Temporal lobe (tissue), 4 donors: ENCODE measurements at places on chromosomes 2 and 18. TPM values are rescaled to one million over a fixed set of nuclear protein-coding genes. Genes with fewer than 3 reads are reported as not detected.

The LYG1 gene
- 0.74 TPM for total RNA-seq

The CRYGC gene
- not detected for total RNA-seq

The SP140 gene
- 0.49 TPM for total RNA-seq

The SGPP2 gene
- total RNA-seq: 1.2 TPM

The SPHKAP gene
- total RNA-seq: 37.4 TPM

The EGR4 gene
- not detected for total RNA-seq

The METAP1D gene
- 6.6 TPM for total RNA-seq

The PROM2 gene
- 0.98 TPM for total RNA-seq

The RESP18 gene
- 1.2 TPM for total RNA-seq

The STEAP3 gene
- under 0.01 TPM for total RNA-seq

The PPP1R1C gene
- 0.49 TPM for total RNA-seq
